ENCODE measurements at places on chromosomes 12 and 14. TPM values are rescaled to one million over a fixed set of nuclear protein-coding genes. Genes with fewer than 3 reads are reported as not detected.

Gene COL2A1
- 0.15 TPM for total RNA-seq

Gene KRT4
- total RNA-seq = not detected

Gene BEST3
- total RNA-seq = 0.21 TPM

GRCh38 chr12:49201595-49202295 lies 12.9 kb upstream of the TUBA1A start:
- peak; percentile 54 for DNase-seq

DNA sequence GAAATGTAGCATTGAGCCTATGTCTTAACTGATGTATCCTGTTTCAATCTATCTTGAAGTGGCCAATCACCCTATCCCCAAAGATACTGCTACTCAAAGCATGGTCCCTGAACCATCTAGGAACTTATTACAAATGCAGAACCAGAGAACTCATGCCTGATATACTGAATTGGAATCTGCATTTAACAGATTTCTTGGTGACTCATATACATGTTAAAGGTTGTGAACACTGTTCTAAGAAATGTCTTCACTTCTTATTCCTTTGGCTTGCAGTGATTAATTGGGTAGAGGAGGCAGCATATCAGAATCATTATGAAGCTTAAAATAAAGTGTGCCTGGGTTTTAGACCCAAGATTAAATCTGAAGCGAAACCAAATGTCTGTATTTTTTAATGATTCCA lies 795.6 kb downstream of the DIO2 start:
- no peak for DNase-seq

Gene MIP
- not detected for total RNA-seq

Gene ESPL1
- total RNA-seq = 4.5 TPM

GRCh38 chr14:64815257-64815656 lies 64.5 kb downstream of the SPTB start:
- no peak for DNase-seq

GRCh38 chr12:131132118-131132892 lies 178.6 kb downstream of the ADGRD1 start:
- peak; percentile 67 for DNase-seq

DNA sequence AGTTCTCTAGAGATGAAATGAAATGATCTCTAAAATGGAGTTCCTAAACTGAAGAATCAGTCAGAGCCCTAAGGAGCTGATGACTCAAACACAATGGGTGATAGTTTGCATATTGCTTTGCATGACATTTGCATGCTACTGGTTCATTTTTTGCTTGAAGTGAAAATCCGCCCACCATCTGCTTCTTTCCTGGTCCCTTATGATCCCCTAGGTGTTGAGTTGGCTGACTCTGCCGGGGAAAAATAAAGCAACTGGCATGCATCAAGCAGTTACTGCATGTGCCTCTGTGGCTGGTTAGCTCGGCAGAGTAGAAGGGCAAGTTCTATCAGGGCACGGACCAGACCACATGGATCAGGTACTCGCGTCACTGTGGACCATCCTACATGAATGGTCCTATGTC lies 151.1 kb downstream of the PPM1H start:
- DNase-seq = no peak

Measured in uterus (tissue), 4 donors.